ENCODE measurements at places on chromosomes 11 and 22. TPM values are rescaled to one million over a fixed set of nuclear protein-coding genes. Genes with fewer than 3 reads are reported as not detected.

TMEM134 gene
- 74.4 TPM for total RNA-seq

GRCh38 chr11:13680501-13681264, 12.2 kb downstream of the FAR1 start:
- no peak overlapping the region for H3K4me3 ChIP-seq
- H3K4me1 ChIP-seq = peaks cover 34% of the 10 kb centered on the region
- H3K36me3 ChIP-seq = no peaks in the 10 kb centered on the region
- no peaks in the 10 kb centered on the region for H3K27me3 ChIP-seq
- H3K27ac ChIP-seq = no peak overlapping the region
- DNase-seq = no peak

DNA sequence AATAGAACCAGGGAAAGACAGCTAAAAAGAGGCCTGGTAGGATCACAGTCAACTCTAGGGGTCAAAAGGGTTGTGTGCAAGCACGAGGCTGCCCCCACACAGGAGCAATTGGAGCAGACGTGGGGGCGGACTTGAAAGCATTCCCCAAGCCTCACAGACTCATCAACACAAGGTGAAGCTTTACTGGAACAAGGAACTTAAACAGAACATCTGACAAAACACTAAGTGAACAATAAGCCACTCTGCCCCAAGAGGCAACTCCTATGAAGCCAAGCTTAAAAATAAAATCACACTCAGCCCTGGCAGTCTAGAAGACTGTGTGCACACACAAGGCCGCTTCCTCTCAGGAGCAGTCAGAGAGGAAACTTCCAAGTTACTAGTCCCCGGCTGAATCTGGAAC, 32.2 kb upstream of the TEAD1 start:
- H3K27me3 ChIP-seq = no peaks in the 10 kb centered on the region
- H3K4me1 ChIP-seq = no peaks in the 10 kb centered on the region
- H3K36me3 ChIP-seq = no peaks in the 10 kb centered on the region

DNA sequence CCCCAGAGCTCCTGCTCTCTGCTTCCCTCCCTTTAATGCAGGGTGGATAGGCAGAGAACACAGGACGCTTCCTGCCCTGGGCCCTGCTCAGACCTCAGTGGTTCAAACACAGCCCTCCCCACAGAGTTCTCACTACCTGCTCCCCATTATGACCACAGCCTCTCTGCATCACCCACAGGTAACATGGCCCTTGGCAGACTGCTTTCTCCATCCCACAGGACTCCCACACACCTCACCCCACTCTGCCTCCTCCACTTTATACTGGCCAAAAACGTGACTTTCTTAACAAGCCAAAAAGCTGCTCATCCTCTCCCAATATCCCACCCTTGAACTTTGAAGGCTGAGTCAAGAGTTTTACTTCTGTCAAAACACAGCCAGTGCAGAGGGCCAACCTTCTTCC, 33.8 kb downstream of the BUD13 start:
- H3K27ac ChIP-seq = no peak overlapping the region
- no peak for DNase-seq
- no peaks in the 10 kb centered on the region for H3K4me1 ChIP-seq
- no peak overlapping the region for H3K4me3 ChIP-seq
- H3K27me3 ChIP-seq = no peaks in the 10 kb centered on the region
- no peaks in the 10 kb centered on the region for H3K36me3 ChIP-seq

DNA sequence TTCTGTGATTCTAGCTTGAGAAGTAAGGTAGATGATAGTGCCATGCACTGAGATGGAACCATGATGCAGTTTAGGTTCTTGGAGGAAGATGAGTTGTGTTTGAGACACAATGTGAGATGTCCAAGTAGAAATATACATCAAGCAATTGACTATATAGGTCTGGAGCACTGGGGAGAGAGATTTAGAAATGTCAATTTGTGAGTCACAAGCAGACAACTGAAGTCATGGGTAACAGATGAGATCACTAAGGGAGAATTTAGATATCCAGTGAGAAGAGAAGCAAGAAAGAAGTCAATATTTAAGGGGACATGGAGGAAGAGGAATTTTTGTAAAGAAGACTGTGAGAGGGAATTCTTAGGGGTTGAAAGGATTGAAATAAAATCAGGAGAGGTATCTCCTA, 65.1 kb upstream of the RRAS2 start:
- H3K27me3 ChIP-seq = no peaks in the 10 kb centered on the region
- no peak for DNase-seq
- H3K4me1 ChIP-seq = peaks cover 28% of the 10 kb centered on the region
- no peak overlapping the region for H3K4me3 ChIP-seq
- H3K36me3 ChIP-seq = no peaks in the 10 kb centered on the region

GRAP2 gene
- 1.3 TPM for total RNA-seq

DNA sequence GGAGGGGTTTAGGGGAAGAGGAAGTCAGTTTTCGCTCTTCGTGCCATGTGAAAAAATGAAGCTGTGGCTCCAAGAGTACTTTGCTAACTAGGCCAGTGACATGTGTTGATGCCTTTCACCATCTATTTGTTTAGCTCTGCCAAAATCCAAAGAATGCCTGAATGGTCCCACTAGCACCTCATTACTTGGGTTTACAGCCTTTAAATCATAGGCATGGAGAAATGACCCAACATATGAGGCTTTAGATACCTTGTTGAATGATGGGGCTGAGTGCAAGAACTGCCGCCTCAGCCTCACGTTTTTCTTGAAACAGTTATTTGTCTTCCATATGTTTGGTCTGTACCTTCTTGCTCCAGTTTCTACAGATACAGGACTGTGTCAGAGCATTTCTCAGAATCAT, 8.3 kb downstream of the RBM4 start:
- H3K4me1 ChIP-seq = no peaks in the 10 kb centered on the region
- H3K27ac ChIP-seq = no peak overlapping the region
- no peak for DNase-seq
- H3K27me3 ChIP-seq = no peaks in the 10 kb centered on the region

DNA sequence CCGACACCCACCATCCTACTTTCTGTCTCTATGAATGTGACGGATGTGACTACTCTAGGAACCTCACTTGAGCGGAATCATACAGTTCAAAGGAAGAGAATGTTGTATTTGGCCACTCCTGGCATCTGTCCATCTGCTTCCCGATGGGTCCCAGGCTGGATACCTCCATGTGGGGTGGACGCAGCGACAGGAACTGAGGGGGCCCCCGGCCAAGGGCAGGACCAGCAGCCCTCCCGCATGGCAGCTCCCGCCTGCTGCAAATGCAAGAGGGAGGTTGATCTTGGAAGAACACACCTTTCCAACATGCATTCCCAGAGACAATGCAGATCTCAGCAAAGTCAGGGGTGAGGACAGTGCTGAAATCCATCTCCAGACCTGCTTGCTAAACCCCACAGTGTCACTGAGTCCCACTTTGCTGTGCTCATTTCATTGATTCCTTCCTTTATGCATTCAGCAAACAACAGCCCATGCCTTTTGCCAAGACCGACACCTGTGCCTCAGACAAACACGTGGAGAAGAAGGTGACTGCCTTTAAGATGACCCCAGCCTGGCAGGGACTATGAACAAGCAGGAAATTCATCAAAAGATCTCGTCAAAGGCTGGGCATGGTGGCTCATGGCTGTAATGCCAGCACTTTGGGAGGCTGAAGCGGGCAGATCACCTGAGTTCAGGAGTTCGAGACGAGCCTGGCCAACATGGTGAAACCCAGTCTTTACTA, 246.2 kb downstream of the CTTN start:
- no peaks in the 10 kb centered on the region for H3K27me3 ChIP-seq
- H3K4me3 ChIP-seq = no peak overlapping the region
- no peaks in the 10 kb centered on the region for H3K4me1 ChIP-seq
- no peak for DNase-seq
- no peaks in the 10 kb centered on the region for H3K36me3 ChIP-seq

GRCh38 chr22:19878461-19879245, 24.0 kb upstream of the GNB1L start:
- no peak for DNase-seq
- H3K36me3 ChIP-seq = peaks cover 10% of the 10 kb centered on the region
- no peaks in the 10 kb centered on the region for H3K27me3 ChIP-seq
- H3K4me1 ChIP-seq = no peaks in the 10 kb centered on the region
- no peak overlapping the region for H3K4me3 ChIP-seq

GPHA2 gene
- not detected for total RNA-seq

- no peak for DNase-seq
- H3K27me3 ChIP-seq = no peaks in the 10 kb centered on the region
- no peaks in the 10 kb centered on the region for H3K4me1 ChIP-seq
- no peak overlapping the region for H3K4me3 ChIP-seq
Measured at GRCh38 chr11:126716456-126717083, 284.0 kb downstream of the KIRREL3 start.

DNA sequence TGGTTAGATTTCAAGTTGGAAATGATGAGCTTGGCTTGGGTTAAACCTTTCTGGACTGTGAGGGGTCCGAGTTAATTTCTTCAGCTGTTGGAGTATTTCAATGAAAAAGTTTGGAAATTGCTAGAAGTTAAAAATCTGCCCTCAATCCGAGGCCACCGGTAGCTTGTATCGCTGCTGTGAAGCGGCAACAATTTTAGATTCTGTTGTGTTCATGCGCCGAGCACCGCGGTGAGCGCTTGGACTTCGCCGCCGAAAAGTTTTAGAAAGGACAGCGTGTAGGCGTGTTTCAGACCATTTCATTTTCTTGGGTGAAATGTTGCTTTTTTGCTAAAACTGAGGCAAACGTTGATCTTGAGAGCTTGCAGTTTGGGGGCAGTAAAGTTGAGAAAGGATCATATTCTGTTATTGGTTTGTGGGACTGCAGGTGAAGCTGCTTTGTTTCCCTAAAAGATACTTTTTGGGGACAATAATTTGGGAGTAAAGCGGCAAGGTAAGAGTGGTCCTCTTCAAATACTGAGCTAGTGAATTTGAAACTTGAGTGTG, 928 bp downstream of the FBXO7 start:
- H3K4me1 ChIP-seq = peaks cover 33% of the 10 kb centered on the region
- DNase-seq = peak; percentile 65
- no peaks in the 10 kb centered on the region for H3K27me3 ChIP-seq
- H3K4me3 ChIP-seq = peak overlapping the region; percentile 87

GRCh38 chr11:115581871-115582639, 77.8 kb upstream of the CADM1 start:
- peaks cover 18% of the 10 kb centered on the region for H3K4me1 ChIP-seq
- no peaks in the 10 kb centered on the region for H3K27me3 ChIP-seq
- H3K36me3 ChIP-seq = no peaks in the 10 kb centered on the region

KRTAP5-9 gene
- total RNA-seq = not detected

- H3K4me3 ChIP-seq = no peak overlapping the region
- H3K36me3 ChIP-seq = no peaks in the 10 kb centered on the region
- no peaks in the 10 kb centered on the region for H3K27me3 ChIP-seq
- H3K4me1 ChIP-seq = peaks cover 40% of the 10 kb centered on the region
Measured at GRCh38 chr11:46493791-46494190, 100.0 kb downstream of the AMBRA1 start.

- peak; percentile 5 for DNase-seq
- H3K36me3 ChIP-seq = no peaks in the 10 kb centered on the region
- H3K27me3 ChIP-seq = no peaks in the 10 kb centered on the region
- no peak overlapping the region for H3K4me3 ChIP-seq
- no peaks in the 10 kb centered on the region for H3K4me1 ChIP-seq
Measured at GRCh38 chr22:49292909-49293308, 534.8 kb downstream of the BRD1 start.

DNA sequence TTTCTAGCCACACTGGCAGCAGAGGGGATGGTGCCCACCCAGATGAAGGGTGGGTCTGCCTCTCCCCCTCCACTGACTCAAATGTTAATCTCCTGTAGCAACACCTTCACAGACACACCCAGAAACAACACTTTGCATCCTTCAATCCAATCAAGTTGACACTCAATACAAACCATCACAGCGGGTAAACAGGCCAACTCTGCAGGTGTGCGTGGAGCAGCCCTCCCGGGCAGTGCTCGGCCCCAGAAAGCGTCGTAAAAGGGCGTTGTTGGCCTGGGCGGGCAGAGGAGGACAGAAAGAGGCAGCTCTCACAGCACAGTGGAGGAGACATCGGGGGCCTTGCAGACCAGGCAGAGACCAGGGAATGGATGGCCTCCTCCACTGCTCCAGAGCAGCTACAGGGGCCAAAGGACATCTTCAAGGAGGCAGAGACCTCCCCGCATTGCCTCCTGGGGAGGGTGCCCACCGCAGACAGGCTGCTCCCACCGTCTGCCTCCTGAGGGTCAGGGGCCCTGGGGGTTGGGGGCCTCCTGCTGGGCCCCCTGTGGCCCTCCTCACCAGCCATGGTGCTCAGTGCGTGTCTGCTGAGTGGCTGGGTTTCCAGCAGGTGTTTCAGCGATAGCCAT, 56.1 kb upstream of the FADD start:
- H3K4me3 ChIP-seq = no peak overlapping the region
- no peaks in the 10 kb centered on the region for H3K36me3 ChIP-seq
- H3K27ac ChIP-seq = no peak overlapping the region
- no peaks in the 10 kb centered on the region for H3K4me1 ChIP-seq
- DNase-seq = no peak
- H3K27me3 ChIP-seq = no peaks in the 10 kb centered on the region

MIAT gene
- total RNA-seq = 0.19 TPM

GRCh38 chr11:26862801-26863200, 131.1 kb upstream of the FIBIN start:
- no peaks in the 10 kb centered on the region for H3K4me1 ChIP-seq
- no peaks in the 10 kb centered on the region for H3K36me3 ChIP-seq
- no peak overlapping the region for H3K4me3 ChIP-seq
- no peaks in the 10 kb centered on the region for H3K27me3 ChIP-seq

- no peaks in the 10 kb centered on the region for H3K27me3 ChIP-seq
- DNase-seq = no peak
- H3K4me3 ChIP-seq = no peak overlapping the region
- H3K27ac ChIP-seq = no peak overlapping the region
- H3K4me1 ChIP-seq = no peaks in the 10 kb centered on the region
- no peaks in the 10 kb centered on the region for H3K36me3 ChIP-seq
Measured at GRCh38 chr11:132448334-132448995, 1078.0 kb downstream of the NTM start.

CRYBB2 gene
- total RNA-seq = not detected

DNA sequence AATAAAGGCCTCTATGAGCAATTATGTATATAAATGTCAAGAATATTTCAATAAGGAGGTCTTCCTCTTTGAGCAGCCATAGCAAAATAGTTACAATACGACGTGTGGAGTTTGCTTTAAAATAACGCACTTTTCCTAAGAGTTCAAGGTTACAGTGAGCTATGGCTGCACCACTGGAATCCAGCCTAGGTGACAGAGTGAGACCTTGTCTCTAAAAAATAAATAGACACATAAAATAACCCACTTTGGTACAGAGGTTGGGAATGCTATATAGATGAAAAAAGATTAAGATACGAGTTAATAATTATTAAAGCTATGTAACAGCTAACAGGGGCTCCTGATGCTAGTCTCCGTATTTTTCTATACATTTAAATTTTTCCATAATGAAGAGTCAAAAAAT, 12.6 kb downstream of the RAB6A start:
- DNase-seq = no peak
- H3K36me3 ChIP-seq = no peaks in the 10 kb centered on the region
- no peak overlapping the region for H3K4me3 ChIP-seq
- H3K4me1 ChIP-seq = peaks cover 31% of the 10 kb centered on the region
- H3K27me3 ChIP-seq = no peaks in the 10 kb centered on the region

WBP2NL gene
- not detected for total RNA-seq

- no peak overlapping the region for H3K27ac ChIP-seq
- DNase-seq = no peak
- H3K4me1 ChIP-seq = no peaks in the 10 kb centered on the region
- peaks cover 88% of the 10 kb centered on the region for H3K36me3 ChIP-seq
- H3K27me3 ChIP-seq = no peaks in the 10 kb centered on the region
Measured at GRCh38 chr22:32489377-32489776, 14.8 kb downstream of the FBXO7 start.
